Mesothelial cell of epicardium (in vitro differentiated cells): ENCODE measurements at places on chromosomes 16 and 17. TPM values are rescaled to one million over a fixed set of nuclear protein-coding genes. Genes with fewer than 3 reads are reported as not detected.
A peak's percentile ranks its signal among the peaks of the same experiment; 100 is the strongest.

The NEUROD2 gene
- 0.09 TPM in 1 of 3 replicates, not detected in the others for total RNA-seq

DNA sequence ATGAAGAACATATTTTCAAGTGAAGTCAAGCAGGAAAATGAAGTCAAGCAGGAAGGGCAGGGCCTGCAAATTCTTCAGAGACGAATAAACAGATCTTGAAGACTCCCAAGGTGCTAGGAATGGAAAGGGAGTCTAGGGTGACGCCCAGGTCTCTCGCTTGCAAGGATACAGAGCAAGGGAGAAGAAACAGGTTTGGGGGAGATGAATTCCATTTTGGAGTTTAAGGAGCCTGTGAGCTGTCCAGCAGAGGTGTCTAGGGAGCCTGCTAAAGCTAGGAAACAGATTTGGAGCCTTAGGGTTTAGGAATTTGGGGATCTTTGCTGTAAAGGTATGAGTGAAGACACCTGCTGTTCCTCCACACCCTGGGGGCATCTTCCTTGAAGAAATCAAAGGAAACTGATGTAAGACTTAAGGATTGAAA lies 2.0 kb upstream of the UNKL start:
- no peak for DNase-seq
- peak overlapping the region; percentile 20 for H3K4me3 ChIP-seq
- peak overlapping the region; percentile 62 for H3K27ac ChIP-seq

GRCh38 chr17:63633742-63634141 lies 11.5 kb downstream of the MAP3K3 start:
- DNase-seq = no peak
- peak overlapping the region; percentile 86 for H3K27ac ChIP-seq
- peaks cover 27% of the 10 kb centered on the region for H3K4me1 ChIP-seq
- H3K36me3 ChIP-seq = peaks cover 7% of the 10 kb centered on the region
- no peak overlapping the region for H3K4me3 ChIP-seq

DNA sequence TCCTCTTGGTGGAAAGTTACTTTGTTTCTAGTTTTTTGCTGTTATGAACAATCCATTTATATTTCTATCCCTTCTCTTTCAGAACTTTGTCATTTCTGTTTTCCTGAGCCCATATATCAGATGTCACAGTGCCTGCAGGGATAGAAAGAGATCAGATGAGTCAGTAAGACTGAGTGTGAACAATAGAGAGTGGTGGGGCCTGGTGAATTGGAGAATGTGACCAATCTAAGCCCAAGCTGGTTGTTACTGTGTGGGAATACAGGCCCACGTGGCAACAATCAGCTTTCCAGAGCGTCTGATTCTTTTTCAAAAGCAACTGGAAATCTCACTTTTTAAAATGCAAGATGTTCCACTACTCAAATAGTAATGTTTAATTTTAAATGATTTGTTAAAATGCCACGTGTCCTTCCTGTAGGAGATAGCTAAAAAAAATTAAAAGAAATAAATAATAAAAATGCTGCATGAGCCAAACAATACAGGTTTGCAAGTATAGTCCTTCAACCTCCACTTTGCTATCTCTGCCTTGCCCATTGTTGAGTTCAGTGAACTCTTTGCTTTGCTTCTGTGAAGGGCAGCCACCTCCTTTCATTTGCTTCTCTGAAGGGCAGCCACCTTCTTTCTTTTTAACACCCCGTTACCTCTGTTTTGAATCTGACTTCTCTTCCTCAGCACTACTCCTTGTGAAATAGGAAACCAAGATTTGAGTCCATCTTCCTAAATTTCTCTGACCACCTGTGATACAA lies 9.6 kb downstream of the DCTN5 start:
- H3K4me3 ChIP-seq = no peak overlapping the region
- no peak overlapping the region for H3K27ac ChIP-seq

GRCh38 chr17:77182205-77183172 lies 41.7 kb downstream of the SEC14L1 start:
- no peaks in the 10 kb centered on the region for H3K27me3 ChIP-seq
- no peak overlapping the region for H3K4me3 ChIP-seq
- peaks cover 23% of the 10 kb centered on the region for H3K4me1 ChIP-seq
- DNase-seq = no peak
- H3K36me3 ChIP-seq = no peaks in the 10 kb centered on the region

The KARS1 gene
- total RNA-seq = 110 to 117 TPM (median 114 TPM) in 3 replicates
